ENCODE measurements at places on chromosomes 1 and 21.
A peak's percentile ranks its signal among the peaks of the same experiment; 100 is the strongest.

DNA sequence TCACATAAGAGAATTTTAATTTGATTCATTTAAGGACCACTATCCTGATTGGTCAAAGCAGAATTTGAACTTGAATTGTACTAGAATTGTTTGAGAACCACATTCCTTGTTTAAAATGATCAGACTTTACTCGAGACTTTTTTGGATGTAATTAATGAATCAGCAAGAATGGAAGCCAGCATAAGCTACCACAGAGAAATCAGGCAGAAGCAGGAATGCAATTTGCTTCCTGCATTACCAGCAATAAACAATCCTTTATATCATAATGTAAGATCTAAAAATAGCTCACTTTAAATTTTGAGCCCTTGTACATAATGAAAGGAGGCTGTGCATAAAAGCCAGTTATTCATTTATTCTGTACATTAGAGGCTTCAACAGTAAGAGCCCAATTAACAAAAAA is 119.8 kb upstream of the BACE2 start:
- no peak overlapping the region for H3K27ac ChIP-seq
- no peaks in the 10 kb centered on the region for H3K27me3 ChIP-seq
- DNase-seq = no peak
- H3K36me3 ChIP-seq = no peaks in the 10 kb centered on the region
- H3K4me1 ChIP-seq = no peaks in the 10 kb centered on the region

GRCh38 chr21:44392916-44393315 is 39.5 kb downstream of the TRPM2 start:
- DNase-seq = no peak
- H3K4me1 ChIP-seq = peaks cover 6% of the 10 kb centered on the region
- no peaks in the 10 kb centered on the region for H3K27me3 ChIP-seq
- no peak overlapping the region for H3K4me3 ChIP-seq
- no peak overlapping the region for H3K27ac ChIP-seq
- H3K36me3 ChIP-seq = peaks cover 15% of the 10 kb centered on the region

- H3K36me3 ChIP-seq = peaks cover 14% of the 10 kb centered on the region
- no peak for DNase-seq
- H3K4me3 ChIP-seq = no peak within 1 kb of the TSS
Measured at GRCh38 chr1:46394108-46394871, at the start of gene FAAH. FAAH (plus strand) TSS chr1:46394317; CDS start chr1:46394349, 32 bp downstream.

DNA sequence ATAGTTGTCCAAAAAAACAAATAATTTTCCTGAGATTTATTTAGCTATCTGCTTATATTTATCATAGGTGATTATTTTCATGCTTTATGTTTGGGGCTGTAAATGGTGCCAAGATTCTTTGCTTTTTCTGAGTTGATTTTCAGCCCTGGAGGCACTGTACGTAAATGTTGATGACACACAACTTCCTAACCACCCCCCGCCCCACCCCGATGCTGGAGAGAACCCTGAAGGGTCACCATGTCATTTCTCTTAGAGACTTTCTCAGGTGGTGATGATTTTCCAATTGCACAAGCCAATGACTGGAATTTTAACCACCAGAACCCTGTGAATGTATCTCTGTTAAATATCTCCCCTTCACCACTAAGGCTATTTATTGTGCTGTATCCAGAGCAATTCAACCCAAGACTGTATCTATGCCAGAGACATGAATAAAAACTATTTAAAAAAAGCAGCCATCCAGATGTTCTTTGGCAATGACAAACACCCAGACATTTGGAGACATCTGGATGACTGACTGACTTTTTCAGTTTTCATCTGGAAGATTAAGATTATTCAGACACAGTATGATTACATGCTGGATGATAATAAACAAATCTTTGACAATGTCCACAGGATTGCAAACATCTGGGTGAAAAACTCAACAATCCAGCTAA is 346.0 kb downstream of the LMX1A start:
- H3K4me3 ChIP-seq = no peak overlapping the region
- no peaks in the 10 kb centered on the region for H3K4me1 ChIP-seq
- H3K36me3 ChIP-seq = no peaks in the 10 kb centered on the region
- no peak for DNase-seq

DNA sequence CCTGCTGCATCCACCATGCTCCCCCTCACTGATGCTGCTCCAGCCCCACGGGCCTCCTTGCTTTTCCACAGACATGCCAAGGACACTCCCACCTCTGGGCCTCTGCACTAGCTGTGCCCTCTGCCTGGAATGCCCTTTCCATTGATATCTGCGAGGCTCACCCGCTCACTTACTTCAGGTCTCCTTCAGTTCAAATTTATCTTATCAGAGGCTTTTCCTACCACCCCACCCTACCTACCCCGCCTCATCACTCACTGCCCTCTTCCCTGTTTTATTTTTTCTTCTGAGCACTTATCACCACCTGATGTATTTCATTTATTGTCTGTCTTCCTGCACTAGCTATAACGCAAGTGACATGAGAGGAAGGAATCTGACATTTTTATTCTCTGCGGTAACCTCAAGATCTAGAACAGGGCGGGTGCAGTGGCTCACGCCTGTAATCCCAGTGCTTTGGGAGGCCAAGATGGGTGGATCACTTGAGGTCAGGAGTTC is 7.0 kb downstream of the HSPG2 start:
- H3K4me3 ChIP-seq = no peak overlapping the region
- H3K27me3 ChIP-seq = peaks cover 2% of the 10 kb centered on the region
- DNase-seq = no peak
- H3K27ac ChIP-seq = no peak overlapping the region

DNA sequence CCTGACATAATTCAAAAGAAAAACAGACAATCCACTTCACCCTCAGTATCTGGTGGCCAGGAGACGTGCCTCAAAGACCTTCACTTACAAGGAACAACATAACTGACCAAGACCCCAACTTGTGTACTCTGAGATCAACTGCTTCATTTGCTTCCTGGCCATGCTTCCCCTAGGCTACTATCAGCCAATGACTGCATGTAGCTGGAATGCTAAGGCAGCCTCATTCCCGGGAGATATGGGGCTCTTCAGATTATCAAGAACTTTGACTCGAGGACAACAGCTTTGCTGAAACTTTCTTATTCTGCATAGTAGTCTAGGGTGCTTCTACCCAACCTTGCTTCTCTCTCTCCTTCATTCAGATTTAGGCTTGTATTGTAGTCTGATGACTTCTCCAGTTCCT is 11.7 kb upstream of the UCK2 start:
- no peak overlapping the region for H3K4me3 ChIP-seq
- peaks cover 3% of the 10 kb centered on the region for H3K27me3 ChIP-seq
- no peak overlapping the region for H3K27ac ChIP-seq
- no peaks in the 10 kb centered on the region for H3K4me1 ChIP-seq
- DNase-seq = no peak

- DNase-seq = no peak
- no peak overlapping the region for H3K4me3 ChIP-seq
- no peak overlapping the region for H3K27ac ChIP-seq
- no peaks in the 10 kb centered on the region for H3K36me3 ChIP-seq
- H3K4me1 ChIP-seq = peaks cover 56% of the 10 kb centered on the region
Measured at GRCh38 chr1:153793261-153793972, 18.2 kb downstream of the SLC27A3 start.

DNA sequence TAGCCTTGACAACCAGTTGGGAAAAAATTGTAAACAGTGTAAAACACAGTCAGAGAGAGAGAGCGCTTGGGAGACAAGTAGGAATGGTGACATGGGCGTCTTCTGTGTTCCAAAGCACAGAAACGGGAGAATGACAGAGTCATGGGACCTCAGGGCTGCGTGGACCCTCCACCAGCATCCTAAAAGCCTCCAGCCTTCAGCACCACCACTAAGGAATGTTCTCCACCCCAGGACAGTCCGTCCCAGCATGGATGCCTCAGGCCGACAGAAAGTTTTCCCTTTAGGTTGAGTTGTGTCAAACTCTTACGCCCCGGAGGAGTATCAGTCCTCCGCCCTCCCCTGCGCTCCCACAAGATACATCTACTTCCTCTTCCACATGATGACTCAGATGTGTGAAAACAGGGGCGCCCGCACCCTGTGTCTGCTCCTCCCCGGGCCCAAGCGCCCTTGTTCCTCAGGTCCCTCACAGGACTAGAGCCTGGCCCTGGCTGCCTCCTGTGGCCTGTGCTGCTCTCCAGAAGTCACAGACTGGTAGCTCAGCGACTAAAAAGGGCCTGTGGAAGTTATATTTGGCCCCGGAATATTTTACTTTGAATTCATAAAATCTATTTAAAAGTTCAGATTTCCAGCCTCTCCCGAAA is 63.9 kb upstream of the EFHD2 start:
- DNase-seq = peak; percentile 89
- no peaks in the 10 kb centered on the region for H3K36me3 ChIP-seq
- peaks cover 3% of the 10 kb centered on the region for H3K27me3 ChIP-seq
- peaks cover 74% of the 10 kb centered on the region for H3K4me1 ChIP-seq
- H3K4me3 ChIP-seq = peak overlapping the region; percentile 17

Data from activated CD8-positive, alpha-beta memory T cell treated with anti-CD3 and anti-CD28 coated beads, Interleukin-2, amount 10 ng/mL, durations not matched to agents 7 days and 5 days (primary cell).